H9 (cell line): ENCODE measurements at places on chromosomes 1 and 21. TPM values are rescaled to one million over a fixed set of nuclear protein-coding genes. Genes with fewer than 3 reads are reported as not detected.

BEND5 gene
- 4.8 and 5.6 TPM in 2 replicates for total RNA-seq

COL24A1 gene
- 0.15 and 0.35 TPM in 2 replicates for total RNA-seq

LAX1 gene
- total RNA-seq, result not detected in 2 replicates

KCNE1 gene
- total RNA-seq, result 0.13 and 0.28 TPM in 2 replicates

CASQ2 gene
- not detected in 2 replicates for total RNA-seq

LHX8 gene
- total RNA-seq, result not detected in 2 replicates

GRCh38 chr1:235650341-235651169 lies 971 bp upstream of the GNG4 start:
- H3K27ac ChIP-seq, result peak overlapping the region; percentile 41
- no peaks in the 10 kb centered on the region for H3K27me3 ChIP-seq
- H3K4me3 ChIP-seq, result peak overlapping the region; percentile 73
- H3K4me1 ChIP-seq, result no peaks in the 10 kb centered on the region; the same call in 1 of the 2 replicates

- no peak for DNase-seq
- H3K27me3 ChIP-seq, result no peaks in the 10 kb centered on the region
- no peak overlapping the region for H3K4me3 ChIP-seq
- peaks cover 14% of the 10 kb centered on the region for H3K4me1 ChIP-seq
Measured at GRCh38 chr1:245258271-245258920, 103.6 kb downstream of the KIF26B start.

DNA sequence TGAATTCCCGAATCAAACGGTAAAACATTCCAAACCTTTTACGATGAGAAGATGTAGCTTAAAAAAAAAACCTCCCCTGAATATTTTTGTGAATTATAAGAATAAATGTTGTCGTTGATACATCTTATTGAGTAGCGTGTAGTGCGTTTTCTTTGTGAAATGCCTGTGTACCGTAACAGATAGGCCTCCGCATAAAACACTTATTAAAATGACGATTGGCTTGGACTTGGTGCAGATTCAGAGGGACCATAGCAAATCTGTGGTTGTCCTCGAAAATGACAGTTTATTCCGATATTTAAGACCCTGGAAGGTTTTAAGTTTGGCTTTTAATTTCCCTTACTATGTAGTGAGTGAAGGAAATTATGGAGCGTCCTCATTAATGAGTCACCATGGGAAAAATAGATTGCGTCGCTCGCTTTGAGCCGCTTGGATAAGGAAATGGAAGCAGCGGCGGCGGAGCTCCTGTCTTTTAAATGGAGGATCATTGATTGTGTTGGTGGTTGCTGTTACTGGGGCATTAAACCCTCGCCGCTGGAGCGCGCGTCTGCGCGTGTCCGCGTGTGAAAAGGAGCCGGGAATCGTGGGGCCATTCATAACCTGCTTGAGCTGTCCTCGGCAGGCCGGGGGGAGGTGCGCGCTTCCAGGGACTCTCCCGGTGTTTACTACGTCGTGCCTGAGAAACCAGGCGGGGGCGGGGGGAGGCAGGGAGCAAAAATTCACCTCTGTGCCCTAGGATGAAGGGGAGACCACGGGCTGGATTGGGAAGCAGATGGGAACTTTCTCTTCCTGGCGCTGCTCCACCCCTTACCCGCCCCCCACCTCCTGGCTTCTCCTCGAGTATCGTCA lies 1.6 kb downstream of the SPEN start:
- peak; percentile 87 for DNase-seq
- peaks cover 2% of the 10 kb centered on the region; the same call in 1 of the 2 replicates for H3K4me1 ChIP-seq
- H3K4me3 ChIP-seq, result peak overlapping the region; percentile 86
- peaks cover 2% of the 10 kb centered on the region; the same call in 1 of the 3 replicates for H3K36me3 ChIP-seq

DNA sequence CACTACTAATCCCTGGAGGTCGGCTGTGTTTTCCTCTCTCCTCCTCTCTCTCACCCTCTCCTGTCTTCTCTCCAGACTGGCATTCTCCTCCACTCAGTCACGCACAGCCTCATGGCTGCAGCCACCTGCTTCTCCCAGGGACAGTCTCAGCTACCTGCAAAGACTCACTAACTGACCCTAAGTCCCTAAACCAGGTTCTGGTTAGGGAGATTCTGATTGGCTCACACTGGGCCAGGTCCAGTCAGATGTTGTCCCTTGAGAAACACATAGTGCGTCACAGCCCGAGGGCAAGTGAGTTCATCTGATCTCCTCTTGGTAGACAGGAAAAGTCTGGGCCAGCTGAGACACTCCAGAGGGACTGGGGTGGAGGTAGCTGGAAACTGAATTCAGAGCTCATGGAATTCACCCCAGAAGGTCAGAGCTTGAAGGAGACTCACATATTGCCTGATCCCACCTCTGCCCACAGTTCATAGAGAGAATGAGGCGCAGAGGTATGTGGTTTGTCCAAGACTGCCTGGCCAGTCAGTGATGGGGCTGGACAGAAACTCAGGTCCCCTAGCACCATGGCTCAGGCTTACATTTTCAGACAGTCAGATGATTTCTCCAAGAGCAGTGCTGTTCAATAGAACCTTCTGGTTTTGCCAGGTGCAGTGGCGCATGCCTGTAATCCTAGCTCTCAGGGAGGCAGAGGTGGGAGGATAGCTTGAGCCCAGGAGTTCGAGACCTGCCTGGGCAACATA lies 40.4 kb upstream of the RPL11 start:
- DNase-seq, result no peak
- no peak overlapping the region for H3K27ac ChIP-seq
- no peaks in the 10 kb centered on the region for H3K36me3 ChIP-seq
- no peak overlapping the region for H3K4me3 ChIP-seq
- no peaks in the 10 kb centered on the region for H3K27me3 ChIP-seq
- no peaks in the 10 kb centered on the region for H3K4me1 ChIP-seq

DNA sequence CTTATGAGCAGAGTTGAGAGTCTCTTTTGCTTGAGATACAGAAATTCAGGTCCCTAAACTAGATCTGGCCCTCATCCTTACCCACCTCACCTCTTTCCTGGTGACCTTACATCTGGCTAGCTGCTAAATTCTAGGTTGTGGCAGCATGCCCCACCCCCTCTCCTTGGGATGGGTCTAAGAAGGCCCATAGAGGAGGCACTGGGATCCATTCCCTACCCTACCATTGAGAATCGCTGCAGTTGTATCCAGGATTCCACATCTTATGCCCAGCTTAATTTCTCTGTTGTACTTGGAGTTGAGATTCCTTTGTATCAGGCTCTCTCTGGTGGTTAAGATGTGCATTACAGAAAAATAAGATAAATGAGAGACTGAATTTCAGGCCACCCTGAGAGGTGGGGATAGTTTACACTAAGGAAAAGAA lies 9.5 kb upstream of the TMEM39B start:
- H3K27ac ChIP-seq, result no peak overlapping the region
- H3K4me1 ChIP-seq, result no peaks in the 10 kb centered on the region
- H3K27me3 ChIP-seq, result no peaks in the 10 kb centered on the region
- no peak for DNase-seq

- no peaks in the 10 kb centered on the region for H3K4me1 ChIP-seq
- H3K27ac ChIP-seq, result no peak overlapping the region
- H3K4me3 ChIP-seq, result no peak overlapping the region
- no peaks in the 10 kb centered on the region for H3K36me3 ChIP-seq
Measured at GRCh38 chr1:162028726-162029125, 5.1 kb upstream of the OLFML2B start.

- H3K4me3 ChIP-seq, result no peak overlapping the region
- no peak overlapping the region for H3K27ac ChIP-seq
- no peaks in the 10 kb centered on the region for H3K36me3 ChIP-seq
- H3K4me1 ChIP-seq, result no peaks in the 10 kb centered on the region
Measured at GRCh38 chr1:92567211-92567868, 80.6 kb upstream of the GFI1 start.
